ENCODE measurements at places on chromosomes 6 and 20.

DNA sequence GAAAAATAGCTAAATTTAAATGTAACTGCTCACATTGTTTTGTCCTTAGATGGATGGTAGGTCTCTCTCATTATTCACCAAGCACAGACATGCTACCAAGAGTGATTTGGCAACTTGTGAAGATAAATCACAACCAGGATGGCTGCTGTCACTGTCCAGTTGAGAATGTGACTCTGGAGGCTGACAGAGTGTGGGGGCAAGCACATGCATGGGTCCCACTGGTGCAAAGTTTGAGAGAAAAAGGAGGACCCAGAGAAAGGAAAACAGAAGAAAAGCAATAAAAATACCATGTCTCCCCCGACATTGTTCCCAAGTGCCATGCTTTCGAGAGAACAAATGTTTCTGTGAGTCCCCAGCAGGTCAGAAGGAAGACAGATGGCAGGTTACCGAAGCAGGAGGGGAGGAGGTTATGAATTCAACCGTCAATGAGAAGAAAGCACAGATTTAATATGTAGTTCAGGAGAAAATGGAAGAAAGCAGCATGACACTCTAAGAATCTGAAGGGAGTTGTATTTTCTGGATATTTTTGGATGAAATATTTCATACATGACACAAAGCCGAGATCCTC, 73.0 kb upstream of the TSHZ2 start:
- H3K36me3 ChIP-seq, result peaks cover 4% of the 10 kb centered on the region
- no peak overlapping the region for H3K4me3 ChIP-seq
- H3K27ac ChIP-seq, result no peak overlapping the region
- peaks cover 7% of the 10 kb centered on the region for H3K4me1 ChIP-seq

GRCh38 chr6:25007269-25007699, 71.5 kb upstream of the RIPOR2 start:
- no peaks in the 10 kb centered on the region for H3K27me3 ChIP-seq
- peaks cover 4% of the 10 kb centered on the region for H3K36me3 ChIP-seq
- peak; percentile 17 for DNase-seq
- peak overlapping the region; percentile 87 for H3K27ac ChIP-seq
- peaks cover 89% of the 10 kb centered on the region for H3K4me1 ChIP-seq

GRCh38 chr6:158920311-158920905, 79.6 kb downstream of the RSPH3 start:
- H3K36me3 ChIP-seq, result no peaks in the 10 kb centered on the region
- peaks cover 16% of the 10 kb centered on the region for H3K4me1 ChIP-seq
- no peak overlapping the region for H3K27ac ChIP-seq
- H3K27me3 ChIP-seq, result peaks cover 5% of the 10 kb centered on the region

- no peaks in the 10 kb centered on the region for H3K36me3 ChIP-seq
- no peaks in the 10 kb centered on the region for H3K4me1 ChIP-seq
- DNase-seq, result no peak
- H3K27ac ChIP-seq, result no peak overlapping the region
- no peaks in the 10 kb centered on the region for H3K27me3 ChIP-seq
- H3K4me3 ChIP-seq, result no peak overlapping the region
These were observed 51.0 kb downstream of the TFAP2A start for GRCh38 chr6:10363911-10364310.

DNA sequence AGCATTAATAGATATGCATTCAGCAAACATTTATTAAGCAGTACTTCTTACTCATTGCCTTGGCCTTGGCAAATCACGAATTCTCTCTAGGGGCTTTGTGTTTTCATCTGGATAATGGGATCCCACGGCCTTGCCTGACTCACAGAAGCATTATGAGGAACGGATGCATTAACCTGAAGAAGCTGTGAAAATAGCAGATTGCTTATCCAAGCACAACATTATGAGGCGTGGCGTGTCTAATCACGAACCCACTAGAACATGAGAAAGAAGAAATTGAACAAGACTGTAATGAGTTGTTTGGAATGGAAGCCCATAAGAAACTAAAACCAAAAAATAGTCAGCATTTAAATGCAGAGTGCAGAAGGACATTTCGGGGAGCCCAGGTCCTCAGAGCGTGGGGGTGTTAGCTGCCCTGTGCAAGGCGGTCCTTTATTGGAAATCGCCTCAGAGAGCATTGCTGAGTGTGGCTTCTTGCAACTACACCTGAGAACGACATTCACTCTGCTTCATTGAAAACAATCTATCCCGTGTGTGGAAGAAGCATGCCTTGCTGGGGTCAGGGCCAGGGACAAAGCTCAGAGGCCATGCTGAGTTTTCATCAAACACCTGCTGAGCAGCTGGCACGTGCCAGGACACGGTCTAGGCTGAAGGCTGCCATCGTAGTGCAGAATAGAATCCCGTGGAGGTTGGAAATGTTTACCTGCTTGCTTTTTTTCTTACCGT, 179.9 kb downstream of the ZDHHC14 start:
- peaks cover 7% of the 10 kb centered on the region for H3K36me3 ChIP-seq
- no peak overlapping the region for H3K4me3 ChIP-seq
- peaks cover 14% of the 10 kb centered on the region for H3K27me3 ChIP-seq
- no peak for DNase-seq
- H3K27ac ChIP-seq, result no peak overlapping the region
- peaks cover 66% of the 10 kb centered on the region for H3K4me1 ChIP-seq

GRCh38 chr6:79894939-79895338, 52.4 kb downstream of the ELOVL4 start:
- no peak for DNase-seq
- no peak overlapping the region for H3K27ac ChIP-seq
- H3K4me3 ChIP-seq, result no peak overlapping the region
- H3K27me3 ChIP-seq, result peaks cover 3% of the 10 kb centered on the region
- no peaks in the 10 kb centered on the region for H3K4me1 ChIP-seq

GRCh38 chr6:84581494-84582259, 182.7 kb downstream of the TBX18 start:
- H3K4me1 ChIP-seq, result no peaks in the 10 kb centered on the region
- no peak for DNase-seq
- H3K4me3 ChIP-seq, result no peak overlapping the region

- H3K4me3 ChIP-seq, result no peak overlapping the region
- peak; percentile 36 for DNase-seq
- H3K27ac ChIP-seq, result no peak overlapping the region
- peaks cover 5% of the 10 kb centered on the region for H3K27me3 ChIP-seq
These were observed 6.9 kb upstream of the BLCAP start for GRCh38 chr20:37534401-37535157.

DNA sequence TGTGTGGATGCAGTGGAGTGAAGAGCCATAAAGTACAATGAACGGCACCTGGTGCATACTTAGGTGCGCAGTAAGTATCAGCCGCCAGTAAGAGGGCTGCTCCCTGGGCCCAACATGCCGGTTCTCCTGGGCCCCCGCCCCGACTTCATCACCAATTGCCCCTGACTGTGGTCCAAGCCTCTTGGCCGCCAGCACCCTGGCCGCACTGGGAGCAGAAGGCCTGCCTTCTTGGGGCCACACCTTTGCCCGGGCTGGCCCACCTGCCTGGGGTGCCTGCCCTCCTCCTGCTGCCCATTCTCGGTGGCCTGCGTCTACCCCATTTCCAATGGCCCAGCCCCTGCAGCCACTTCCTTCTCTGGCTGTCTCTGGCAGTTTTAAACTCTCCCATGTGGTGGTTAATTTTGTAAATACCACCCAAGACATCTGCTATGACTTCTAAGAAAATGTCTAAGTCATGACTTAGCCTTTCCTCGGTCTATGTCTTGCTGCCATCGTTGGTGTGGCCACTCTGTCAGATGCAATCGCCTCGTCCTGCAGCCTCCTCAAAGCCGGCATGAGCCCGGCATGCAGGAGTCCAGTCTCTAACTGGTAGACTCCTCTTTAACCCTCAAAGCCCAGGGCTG, 36.8 kb downstream of the PMEPA1 start:
- H3K27ac ChIP-seq, result no peak overlapping the region
- H3K4me1 ChIP-seq, result no peaks in the 10 kb centered on the region
- H3K27me3 ChIP-seq, result peaks cover 1% of the 10 kb centered on the region
- H3K36me3 ChIP-seq, result no peaks in the 10 kb centered on the region

GRCh38 chr20:20273286-20273685, 94.6 kb upstream of the INSM1 start:
- no peak for DNase-seq
- H3K4me3 ChIP-seq, result no peak overlapping the region
- H3K27ac ChIP-seq, result no peak overlapping the region
- H3K27me3 ChIP-seq, result peaks cover 17% of the 10 kb centered on the region

DNA sequence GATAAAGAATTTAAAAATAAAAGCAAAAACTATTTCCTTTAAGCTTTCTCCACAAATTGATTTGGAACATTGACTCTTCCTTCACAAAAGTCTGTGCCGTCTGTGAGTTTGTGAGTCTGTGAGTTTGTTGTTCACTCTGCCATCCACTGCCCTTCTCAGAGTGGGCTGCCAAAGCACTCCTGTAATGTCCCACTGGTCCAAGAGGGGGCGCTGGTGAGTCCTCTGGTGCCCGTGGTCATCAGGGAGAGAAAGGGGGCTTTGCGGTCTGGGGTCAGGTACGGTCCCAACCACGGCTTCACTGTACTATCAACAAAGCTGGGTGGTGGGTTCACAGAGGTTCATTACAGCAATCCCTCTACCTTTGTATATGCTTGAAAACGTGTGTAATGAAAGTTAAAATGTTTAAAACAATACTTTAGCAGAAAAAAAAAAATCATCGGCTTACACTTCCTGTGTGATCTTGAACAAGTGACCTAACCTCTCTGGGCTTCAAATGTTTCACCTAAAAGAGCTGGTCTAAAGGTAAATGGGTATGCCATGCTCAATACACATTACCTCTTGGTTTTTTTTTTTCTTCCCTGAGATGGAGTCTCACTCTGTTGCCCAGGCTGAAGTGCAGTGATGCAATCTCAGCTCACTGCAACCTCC, 5.6 kb upstream of the ANKRD60 start:
- H3K27ac ChIP-seq, result no peak overlapping the region
- no peak overlapping the region for H3K4me3 ChIP-seq
- H3K4me1 ChIP-seq, result peaks cover 40% of the 10 kb centered on the region
- peaks cover 27% of the 10 kb centered on the region for H3K36me3 ChIP-seq
- H3K27me3 ChIP-seq, result peaks cover 10% of the 10 kb centered on the region
- DNase-seq, result no peak

DNA sequence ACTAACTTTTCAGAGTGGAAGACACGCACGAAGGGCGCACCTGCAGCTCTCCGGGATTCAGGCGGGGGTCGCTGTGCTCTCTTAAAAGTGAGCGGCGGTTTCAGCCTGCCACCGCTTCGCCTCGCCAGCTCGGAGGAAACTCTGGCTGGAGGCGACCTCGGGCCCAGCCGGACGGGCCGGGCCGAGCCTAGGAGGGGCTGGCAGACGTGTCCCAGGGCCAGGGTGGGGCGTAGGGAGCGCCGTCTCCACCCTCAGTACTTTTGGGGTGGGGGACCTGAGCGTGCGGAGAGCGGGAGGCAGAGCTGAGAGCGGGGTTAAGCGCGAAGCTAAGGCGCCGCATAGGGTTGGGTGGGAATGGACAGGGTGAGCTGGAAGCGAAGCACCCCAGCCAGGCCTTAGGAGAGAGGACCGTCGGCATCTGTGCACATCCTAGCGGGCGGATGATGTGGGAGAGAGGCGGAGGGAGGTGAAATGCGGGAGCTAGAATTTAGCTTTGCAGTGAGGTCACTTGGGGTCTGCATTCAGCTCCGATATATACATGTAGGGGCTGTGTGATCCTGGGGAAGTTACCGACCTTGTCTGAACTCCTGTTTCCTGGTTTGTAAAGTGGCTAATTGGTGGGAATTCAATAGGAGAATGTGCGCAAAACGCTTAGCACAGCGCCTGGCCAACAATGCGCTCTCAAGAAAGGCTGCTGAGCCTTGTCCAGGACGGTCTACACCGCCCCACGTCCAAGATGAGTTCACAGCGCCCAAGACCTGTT, 6.5 kb upstream of the TFAP2A start:
- peaks cover 8% of the 10 kb centered on the region for H3K36me3 ChIP-seq
- peaks cover 82% of the 10 kb centered on the region for H3K27me3 ChIP-seq
- H3K4me1 ChIP-seq, result no peaks in the 10 kb centered on the region
- peak overlapping the region; percentile 48 for H3K27ac ChIP-seq
- H3K4me3 ChIP-seq, result no peak overlapping the region

DNA sequence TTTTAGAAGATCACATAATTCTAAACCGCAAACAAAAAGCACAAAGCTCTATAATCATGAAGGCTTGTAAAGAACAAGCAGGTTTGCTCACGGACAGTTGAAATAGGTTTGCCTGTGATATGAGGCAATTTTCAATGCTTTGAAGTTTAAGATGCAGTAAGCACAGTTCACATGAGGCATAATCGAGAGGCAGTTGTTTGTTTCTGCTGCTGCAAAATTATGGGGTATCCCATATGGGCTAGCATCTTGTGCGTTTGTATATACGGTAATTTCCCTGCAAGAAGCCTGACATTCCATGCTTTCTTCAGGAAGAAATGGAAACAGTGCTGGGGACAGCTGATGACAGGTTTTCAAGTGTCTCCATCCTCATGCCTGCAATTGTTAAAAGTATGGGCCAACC, 94.6 kb upstream of the MC3R start:
- no peak overlapping the region for H3K4me3 ChIP-seq
- no peak overlapping the region for H3K27ac ChIP-seq
- no peaks in the 10 kb centered on the region for H3K27me3 ChIP-seq
- H3K36me3 ChIP-seq, result no peaks in the 10 kb centered on the region
- H3K4me1 ChIP-seq, result no peaks in the 10 kb centered on the region
- no peak for DNase-seq

GRCh38 chr6:166411721-166412151, 29.0 kb upstream of the MPC1 start:
- H3K27me3 ChIP-seq, result peaks cover 25% of the 10 kb centered on the region
- peak; percentile 16 for DNase-seq
- H3K4me3 ChIP-seq, result peak overlapping the region; percentile 37
- H3K36me3 ChIP-seq, result peaks cover 13% of the 10 kb centered on the region
- H3K27ac ChIP-seq, result no peak overlapping the region
- H3K4me1 ChIP-seq, result peaks cover 47% of the 10 kb centered on the region

DNA sequence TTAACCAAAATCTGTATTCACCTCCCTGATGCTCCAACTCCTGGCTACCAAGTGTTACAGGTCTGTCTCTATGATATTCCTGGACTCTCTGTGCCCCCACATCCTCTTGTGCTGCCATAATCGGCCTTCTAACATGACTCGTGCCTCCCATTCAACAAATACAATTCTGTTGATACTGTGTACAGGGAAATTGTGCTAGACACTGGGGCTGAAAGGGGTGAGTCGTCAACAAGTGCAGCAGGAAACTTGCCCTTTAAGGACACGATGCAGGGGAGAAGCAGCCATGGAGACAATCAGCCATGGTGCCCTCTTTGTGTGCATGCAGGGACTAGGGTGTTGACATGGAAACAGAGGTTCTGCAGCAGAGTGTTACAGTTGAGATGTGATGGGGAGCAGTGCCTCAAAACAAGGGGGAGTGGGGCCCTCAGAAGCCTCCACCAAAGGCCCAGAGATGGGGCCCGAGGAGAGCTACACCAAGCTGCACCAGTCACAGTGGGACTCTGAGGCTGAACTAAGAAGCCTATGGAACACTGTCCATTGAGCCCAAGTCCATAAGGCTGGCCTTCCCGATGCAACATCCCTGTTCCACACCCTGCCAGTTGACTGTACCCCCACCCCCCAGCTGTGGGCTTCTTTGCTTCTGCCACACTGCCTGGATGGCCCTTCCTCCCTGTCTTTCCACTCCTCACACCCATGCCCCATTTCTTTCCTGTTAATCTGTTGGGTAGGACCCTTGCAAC, 3.1 kb downstream of the PCED1A start:
- no peak for DNase-seq
- H3K4me3 ChIP-seq, result no peak overlapping the region
- H3K27me3 ChIP-seq, result no peaks in the 10 kb centered on the region
- H3K4me1 ChIP-seq, result peaks cover 13% of the 10 kb centered on the region
- no peak overlapping the region for H3K27ac ChIP-seq
